ENCODE measurements at places on chromosomes 5 and 9.

DNA sequence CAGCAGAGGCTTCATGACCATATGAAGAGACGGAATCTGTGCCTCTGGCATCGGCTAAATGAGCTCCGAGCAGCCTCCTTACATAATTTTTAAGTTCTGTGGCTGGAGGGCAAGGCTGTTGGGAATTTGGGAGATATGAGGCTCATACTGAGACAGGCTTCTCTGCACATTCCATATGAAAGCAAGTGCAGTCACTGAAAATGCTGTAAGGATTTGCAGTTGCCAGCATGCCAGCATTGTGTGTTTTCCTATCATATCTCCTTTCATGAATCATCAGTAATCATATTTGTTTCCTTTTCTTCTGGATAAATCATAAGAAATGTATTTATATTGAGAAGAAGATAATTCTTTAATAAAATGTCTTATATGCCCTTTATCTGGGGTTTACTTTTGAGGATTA is 775.4 kb downstream of the SEMA5A start:
- no peak for DNase-seq

- DNase-seq: no peak
Measured at GRCh38 chr9:21542787-21543186, 60.7 kb upstream of the IFNE start.

- DNase-seq: no peak
Measured at GRCh38 chr5:7868427-7868772, 431 bp downstream of the FASTKD3 start.

- no peak for DNase-seq
Measured at GRCh38 chr9:16623989-16624743, 246.3 kb downstream of the BNC2 start.

GRCh38 chr9:106722051-106722753 is 140.8 kb upstream of the ZNF462 start:
- DNase-seq: no peak

DNA sequence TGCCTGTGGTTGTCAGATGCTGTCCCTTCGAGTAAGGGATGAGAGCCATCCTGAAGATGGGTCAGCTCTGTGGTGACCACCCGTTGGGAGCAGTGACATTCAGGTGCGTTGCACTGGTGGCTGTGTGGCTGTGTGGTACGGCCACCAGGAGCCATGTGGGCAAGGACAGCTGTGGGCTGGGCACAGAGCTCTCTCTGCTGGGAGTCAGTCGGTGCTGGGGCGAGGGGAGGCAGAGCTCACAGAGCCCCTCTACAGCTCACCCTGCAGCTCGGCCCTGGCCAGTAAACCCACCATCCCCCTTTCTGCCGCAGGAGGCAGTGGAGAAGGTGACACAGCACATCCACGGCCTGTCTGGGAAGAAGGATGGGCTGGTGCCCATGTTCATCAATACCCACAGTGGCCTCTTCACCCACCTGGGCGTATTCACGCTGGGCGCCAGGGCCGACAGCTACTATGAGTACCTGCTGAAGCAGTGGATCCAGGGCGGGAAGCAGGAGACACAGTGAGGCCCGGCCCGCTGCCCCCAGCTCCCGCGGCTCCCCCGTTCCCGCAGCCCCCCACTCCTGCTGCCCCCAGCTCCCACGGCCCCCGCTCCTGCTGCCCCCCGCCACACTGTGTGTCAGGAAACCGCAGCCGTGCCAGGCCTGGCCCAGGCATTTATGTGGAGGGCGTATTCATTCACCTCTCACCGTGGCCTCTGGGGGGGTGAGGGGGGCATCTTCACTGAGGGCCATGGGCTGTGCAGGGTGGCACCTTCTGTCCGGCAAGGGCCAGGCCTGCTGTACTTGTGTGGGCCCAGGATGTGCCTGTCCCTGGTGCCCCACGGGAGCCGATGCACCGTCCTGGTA is 8.5 kb downstream of the DPP7 start:
- no peak for DNase-seq

GRCh38 chr9:81069038-81069795 is 620.1 kb downstream of the TLE1 start:
- DNase-seq: no peak

- no peak for DNase-seq
Measured at GRCh38 chr5:4804691-4805360, 335.3 kb upstream of the ADAMTS16 start.

DNA sequence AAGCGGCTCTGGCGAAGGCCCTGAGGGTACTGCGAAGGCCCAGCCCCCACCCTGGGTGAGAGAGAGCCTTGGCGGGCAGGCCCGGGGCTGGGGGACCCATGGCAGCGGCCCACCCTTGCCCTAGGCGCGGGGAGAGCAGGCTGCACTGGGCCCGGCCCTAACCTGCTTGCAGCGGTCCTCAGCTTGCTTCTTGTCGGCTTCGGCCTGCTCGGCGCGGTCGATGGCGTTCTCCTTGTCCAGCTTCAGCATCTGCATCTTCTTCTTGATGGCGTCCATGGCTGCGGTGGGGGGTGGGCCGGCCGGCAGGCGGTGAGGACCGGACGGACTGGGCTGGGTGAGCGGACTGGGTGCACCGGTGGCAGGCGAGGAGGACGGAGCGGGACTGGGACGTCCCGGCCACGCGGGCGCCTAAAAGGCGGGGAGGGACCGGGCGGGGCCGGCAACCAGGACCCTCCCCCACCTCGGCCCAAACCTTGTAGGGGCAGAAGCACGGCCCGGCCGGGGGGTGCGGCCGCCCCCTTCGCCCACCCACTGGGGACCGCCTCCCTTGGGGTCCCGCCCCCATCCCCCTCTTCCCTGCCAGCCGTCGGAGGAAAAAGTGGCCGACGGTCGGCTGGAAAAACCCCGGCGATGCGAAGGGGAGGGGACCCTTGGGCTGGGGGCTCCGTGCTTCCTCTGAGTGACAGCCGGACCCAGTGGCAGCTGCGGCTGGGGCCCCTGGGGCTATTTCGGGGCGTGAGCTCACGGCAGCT is at the start of gene TPM2:
Gene TPM2 (minus strand): TSS at position 384 of the 752 bp plus-strand sequence. CDS start 108 bp downstream, at position 276.
- peak; percentile 90 for DNase-seq

GRCh38 chr5:43677253-43677652 is 74.3 kb downstream of the NNT start:
- DNase-seq: no peak

- peak; percentile 54 for DNase-seq
Measured at GRCh38 chr5:120803282-120803681, 339.2 kb downstream of the PRR16 start.

DNA sequence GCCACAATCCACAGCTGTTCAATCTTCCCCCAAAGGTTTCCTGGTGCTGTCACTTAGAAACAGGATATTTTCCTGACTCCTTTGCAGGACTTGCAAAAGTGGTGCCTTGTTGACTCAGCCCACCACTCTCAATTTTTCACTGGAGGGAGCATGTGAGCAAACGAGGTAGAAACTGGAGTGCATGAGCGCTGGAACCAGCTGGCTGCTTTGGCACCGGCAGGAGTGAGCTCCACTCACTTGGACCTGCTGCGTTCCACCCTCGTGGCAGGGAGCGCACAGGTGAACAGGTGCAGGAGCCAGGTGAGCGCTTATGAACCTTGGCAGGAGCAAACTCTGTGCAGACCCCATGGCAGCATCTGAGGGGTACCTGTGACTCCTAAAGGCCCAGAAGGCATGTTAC is 364.1 kb upstream of the RORB start:
- DNase-seq: no peak

DNA sequence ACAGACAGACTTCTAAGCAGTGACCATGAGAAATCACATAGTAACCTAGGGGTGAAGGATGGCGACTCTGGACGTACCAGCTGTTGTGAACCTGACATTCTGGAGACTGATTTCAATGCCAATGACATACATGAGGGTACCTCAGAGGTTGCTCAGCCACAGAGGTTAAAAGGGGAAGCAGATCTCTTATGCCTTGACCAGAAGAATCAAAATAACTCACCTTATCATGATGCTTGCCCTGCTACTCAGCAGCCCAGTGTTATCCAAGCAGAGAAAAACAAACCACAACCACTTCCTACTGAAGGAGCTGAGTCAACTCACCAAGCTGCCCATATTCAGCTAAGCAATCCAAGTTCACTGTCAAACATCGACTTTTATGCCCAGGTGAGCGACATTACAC is 38.0 kb upstream of the CCDC152 start:
- DNase-seq: no peak

DNA sequence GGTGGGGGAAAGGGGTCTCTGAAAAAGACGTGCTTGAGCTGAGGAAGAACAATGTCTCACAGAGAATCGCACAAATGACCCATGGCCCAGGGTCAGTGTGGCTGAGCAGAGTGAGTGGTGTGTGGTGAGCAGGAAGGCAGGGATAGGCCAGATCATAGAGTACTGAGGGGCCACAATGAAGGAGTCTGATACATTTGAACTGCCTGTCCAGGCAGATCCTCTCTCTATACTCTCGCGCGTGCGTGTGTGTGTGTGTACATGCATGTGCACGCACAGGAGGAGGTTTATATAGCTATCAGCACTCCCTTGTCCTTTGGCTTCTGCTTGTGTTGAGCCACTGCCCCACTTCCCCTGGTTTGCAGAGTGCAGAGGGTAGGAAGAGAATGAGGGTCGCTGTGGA is 294.0 kb downstream of the ZNF608 start:
- DNase-seq: no peak

All from IMR-90 (cell line).